ENCODE measurements at places on chromosomes 3 and 15.

DNA sequence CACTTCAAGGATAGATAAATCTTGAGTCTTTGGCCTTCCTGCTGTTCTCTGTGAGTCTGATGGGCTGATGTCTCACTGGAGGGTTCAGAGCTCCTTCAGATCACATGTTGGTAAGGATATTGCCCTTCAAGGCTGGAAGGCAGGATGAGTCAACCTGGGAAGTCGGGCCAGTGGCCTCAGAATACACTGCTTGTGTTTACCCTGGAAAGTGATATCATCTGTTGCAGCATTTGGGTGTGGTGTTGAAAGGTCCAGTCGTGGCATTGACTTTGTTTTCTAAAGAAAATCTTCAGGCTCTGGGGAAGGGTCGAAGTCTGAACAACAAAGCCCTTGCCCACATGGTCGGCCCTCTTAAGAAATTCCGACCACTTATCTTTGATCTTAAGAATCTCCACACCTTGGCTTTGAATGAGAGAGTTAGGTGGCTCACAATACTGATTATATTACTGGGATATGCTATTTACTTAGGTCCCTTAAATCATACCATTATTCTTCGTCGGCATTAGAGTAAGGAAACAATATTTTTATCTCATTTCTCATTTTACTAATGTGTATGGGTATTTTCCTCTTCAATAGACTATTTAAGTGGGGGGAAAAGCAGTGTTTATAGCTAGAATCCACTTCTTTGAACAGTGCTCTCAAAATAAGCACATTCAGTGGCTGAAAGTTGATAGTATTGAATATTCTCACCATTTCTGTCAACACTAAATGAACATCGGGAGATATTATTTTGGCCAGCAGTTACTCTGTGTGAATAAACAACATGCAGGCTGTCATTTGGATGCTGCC lies 303.9 kb upstream of the RASGRP1 start:
- peak; percentile 91 for DNase-seq

DNA sequence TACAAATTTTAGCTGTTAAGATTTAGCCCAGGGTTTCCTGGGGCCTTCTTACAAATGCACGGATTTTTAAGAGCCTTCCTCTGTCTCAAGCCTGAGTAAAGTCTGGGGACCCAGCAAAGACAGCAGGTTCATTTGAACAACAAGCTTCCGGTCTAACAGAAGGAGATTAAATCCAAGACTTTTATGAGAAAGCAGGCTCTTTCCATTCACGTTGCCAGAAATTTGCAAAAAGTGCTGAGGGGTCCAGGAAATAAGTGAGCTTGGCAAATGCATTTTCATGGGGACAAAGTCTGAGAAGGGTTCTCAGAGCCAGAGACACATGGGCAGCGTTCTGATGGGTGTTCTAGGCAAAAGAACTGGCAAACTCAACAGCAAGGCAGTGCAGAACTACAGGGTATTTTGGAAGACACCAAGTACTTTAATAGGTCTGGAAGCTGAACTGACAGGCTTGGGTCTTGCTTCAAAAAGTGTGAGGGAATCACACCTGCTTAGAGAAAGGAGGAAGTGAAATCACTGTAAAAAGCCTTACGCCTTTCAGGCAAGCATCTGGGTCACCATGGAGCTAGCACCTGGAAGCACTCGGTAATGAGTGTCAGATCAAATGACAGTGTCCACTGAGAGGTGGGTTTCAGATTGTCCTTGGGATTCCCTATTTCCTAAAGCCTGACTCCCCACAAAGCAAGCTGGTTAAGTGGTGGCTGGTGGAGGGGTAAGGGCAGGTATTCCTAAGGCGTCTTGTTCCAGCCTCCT lies 115.8 kb upstream of the ARHGEF3 start:
- DNase-seq = no peak

- no peak for DNase-seq
Measured at GRCh38 chr15:96323319-96324145, 7.0 kb upstream of the NR2F2 start.

DNA sequence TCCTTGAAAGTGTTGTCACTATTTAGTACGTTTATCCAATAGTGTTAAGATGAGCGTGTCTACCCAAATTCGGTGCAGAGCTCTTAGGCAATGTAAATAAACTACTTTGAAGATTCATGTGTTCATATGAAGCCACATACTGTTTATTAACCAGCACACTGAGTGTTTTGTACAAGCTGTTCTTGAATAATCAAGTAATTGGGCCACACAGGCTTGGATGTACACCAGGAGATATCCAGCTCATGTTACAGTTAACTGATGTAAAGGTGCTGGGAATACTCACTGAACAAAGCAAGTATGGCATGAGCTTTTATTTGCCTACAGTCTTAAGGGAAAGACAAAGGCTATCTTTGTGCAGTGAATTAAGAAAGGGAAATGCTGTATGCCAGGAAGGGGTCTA lies 632 bp upstream of the DHX36 start:
- no peak for DNase-seq

DNA sequence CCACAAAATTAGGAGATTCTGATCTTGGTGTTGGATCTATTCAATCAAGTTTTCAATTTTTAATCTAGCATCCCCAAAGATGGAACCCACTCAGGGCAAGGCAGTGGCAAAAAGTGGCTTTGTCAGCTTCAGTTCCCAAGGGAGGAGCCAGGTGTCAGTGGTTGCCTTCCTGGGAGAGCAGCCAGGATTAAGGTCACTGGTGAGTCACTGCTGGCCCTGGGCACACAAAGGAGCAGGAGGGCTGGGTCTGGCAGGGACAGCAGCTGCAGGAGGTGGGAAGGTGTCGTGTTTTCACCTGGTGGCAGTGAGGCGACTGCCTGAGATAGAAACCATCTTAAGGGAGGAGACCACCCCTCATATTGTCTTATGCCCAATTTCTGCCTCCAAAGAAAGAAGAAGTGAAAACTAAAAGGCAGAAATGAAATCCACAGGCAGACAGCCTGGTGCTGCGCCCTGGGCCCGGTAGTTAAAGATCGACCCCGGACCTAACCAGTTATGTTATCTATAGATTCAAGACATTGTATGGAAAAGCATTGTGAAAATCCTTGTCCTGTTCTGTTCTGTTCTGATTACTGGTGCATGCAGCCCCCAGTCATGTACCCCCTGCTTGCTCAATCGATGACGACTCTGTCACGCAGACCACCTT lies 5.9 kb upstream of the KLHL25 start:
- peak; percentile 56 for DNase-seq

DNA sequence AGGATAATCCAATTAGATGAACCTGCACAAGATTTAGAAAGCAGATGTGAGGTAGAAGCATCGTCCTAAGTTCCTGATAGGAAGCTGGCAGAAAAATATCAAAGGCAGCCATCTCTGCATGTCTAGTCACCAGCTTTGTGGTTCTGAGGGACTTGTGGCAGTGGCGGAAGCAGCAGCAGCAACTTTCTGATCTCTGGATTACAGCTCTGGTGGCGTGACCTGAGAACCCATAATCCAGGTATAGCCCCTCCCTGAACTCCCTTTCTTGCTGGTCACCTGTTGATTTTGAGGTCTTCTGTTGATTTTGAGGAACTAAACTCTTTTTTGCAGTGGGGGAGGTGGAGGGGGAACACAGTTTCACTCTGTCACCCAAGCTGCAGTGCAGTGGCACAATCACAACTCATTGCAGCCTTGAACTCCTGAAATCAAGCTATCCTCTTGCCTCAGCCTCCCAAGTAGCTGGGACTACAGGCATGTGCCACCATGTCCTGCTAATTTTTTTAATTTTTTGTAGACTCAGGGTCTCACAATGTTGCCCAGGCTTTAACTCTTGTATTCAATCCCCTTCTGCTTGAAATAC lies 7.9 kb downstream of the FSIP1 start:
- DNase-seq = no peak
